ENCODE measurements at places on chromosomes 1 and 21.

DNA sequence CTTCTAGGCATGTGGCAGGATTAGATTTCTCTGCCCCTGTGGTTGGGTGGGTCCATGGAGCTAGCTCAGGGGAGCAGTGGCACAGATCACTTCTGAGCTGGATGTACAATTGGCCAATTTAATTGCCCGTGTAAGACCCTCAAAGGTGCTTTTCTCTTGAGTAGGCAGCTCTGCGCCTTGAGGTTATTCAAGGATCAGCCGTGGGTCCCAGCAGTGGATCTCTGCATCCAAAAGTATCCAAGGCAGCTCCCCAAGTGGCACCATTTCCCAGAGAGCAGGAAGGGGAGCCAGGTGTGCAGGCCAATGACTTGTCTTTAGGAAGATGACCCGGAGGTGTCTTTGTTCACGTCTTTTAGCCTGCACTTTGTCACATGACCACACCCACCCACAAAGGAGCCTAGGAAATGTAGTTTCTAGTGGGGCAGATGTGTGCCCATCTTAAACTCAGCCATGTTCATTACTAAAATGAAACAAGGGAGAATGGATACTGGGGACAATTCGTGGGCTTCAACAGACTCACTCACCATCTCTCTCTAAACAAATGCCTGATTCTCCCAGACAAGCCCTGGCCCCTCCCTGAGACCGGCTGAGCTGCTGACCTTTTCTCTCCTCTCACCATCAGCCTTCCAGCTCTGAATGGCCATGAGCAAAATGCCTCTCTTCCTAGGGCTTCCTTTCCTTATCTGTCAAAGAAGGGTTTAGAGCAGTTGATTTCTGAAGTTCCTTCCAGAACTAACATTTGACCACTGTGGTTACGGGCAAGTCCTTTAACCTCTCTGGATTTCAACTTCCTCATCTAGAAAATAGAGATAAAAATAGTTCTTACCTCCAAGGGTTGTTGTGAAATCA is 41.4 kb upstream of the TENT5C start:
- no peak for DNase-seq

GRCh38 chr1:155011004-155011416 is 8.4 kb downstream of the ZBTB7B start:
- DNase-seq = no peak

GRCh38 chr21:18228060-18228739 is 16.4 kb upstream of the CHODL start:
- DNase-seq = no peak

DNA sequence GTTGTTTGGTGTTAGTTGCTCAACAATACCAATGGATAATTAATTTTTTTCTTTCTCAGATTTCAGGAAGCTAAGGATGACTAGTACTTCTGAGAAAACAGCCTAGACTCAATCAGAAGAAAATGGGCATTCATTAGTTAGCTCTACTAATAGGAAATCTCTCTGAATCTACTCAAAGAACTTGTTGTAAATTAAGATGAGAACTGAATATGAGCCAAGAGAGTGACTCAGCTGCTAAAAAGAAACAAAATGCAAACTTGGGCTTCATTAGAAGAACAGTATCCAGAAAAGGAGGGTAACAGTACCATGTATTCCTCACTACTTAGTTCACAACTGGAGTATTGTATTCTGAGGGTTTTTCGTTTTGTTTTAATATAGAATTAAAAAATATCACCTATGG is 12.5 kb downstream of the FOXJ3 start:
- no peak for DNase-seq

GRCh38 chr1:152960452-152961044 is 9.9 kb upstream of the SPRR4 start:
- no peak for DNase-seq

DNA sequence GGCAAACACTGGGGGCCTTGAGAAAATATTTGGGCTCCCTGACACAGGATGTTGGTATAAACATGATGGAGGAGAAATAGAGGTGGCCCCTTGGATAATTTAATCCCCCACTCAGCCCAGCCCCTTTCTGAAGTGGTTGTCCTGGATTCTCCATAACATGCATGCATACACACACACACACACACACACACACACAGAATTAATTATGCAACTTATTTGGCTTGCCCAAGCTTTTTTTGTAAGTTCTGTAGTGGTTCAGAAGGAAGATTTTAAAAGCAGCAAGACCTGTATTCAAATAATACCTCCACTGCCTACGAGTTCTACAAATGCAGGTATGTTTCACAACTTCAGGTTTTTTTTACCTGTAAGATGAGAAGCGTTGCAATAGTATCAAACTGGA is 15.0 kb downstream of the ATF3 start:
- no peak for DNase-seq
